ENCODE measurements at places on chromosomes 5 and 9. TPM values are rescaled to one million over a fixed set of nuclear protein-coding genes. Genes with fewer than 3 reads are reported as not detected.

Gene ISL1
- not detected for total RNA-seq

Gene CARTPT
- not detected for total RNA-seq

Gene LRRC26
- 0.62 TPM for total RNA-seq

Gene DOCK2
- total RNA-seq = 6.4 TPM

Gene FGD3
- total RNA-seq = 14.2 TPM

Gene HAVCR2
- total RNA-seq = 7.0 TPM

Gene HTR1A
- total RNA-seq = 18.2 TPM

Gene ADAMTS19
- total RNA-seq = 4.2 TPM

Gene FRMD3
- total RNA-seq = 68.8 TPM

Gene GALT
- 32.4 TPM for total RNA-seq

Gene PCDHB7
- total RNA-seq = 13.4 TPM

Gene ST8SIA4
- 47.6 TPM for total RNA-seq

Gene EQTN
- 1.6 TPM for total RNA-seq

Gene GBGT1
- 8.1 TPM for total RNA-seq

Gene SLC6A3
- total RNA-seq = not detected

Gene LMX1B
- not detected for total RNA-seq

Gene LAMC3
- total RNA-seq = 3.0 TPM

Gene TRIO
- total RNA-seq = 381 TPM

Gene NR5A1
- under 0.01 TPM for total RNA-seq

Gene ACOT12
- total RNA-seq = 2.8 TPM

All from occipital lobe (tissue), 3 donors.